ENCODE measurements at places on chromosomes 16 and 17.

- no peak for DNase-seq
Measured at GRCh38 chr17:34451313-34451712, 88.3 kb upstream of the CCL1 start.

DNA sequence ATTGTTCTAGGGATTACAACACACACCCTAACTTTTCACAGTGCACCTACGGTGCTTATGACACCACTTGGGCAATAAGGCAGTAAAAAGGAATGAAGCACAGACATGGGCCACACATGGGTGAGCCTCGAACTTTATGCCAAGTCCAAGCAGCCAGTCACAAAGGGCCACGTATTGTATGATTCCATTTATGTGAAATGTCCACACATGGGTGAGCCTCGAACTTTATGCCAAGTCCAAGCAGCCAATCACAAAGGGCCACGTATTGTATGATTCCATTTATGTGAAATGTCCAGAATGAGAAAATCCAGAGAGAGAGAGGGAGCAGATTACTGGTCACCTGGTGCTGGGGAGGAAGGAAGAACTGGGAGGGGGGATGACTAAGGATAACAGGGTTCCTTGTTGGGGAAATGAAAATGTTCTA, 22.2 kb downstream of the RMI2 start:
- DNase-seq, result no peak

GRCh38 chr16:67451061-67451703, 20.3 kb downstream of the HSD11B2 start:
- no peak for DNase-seq

DNA sequence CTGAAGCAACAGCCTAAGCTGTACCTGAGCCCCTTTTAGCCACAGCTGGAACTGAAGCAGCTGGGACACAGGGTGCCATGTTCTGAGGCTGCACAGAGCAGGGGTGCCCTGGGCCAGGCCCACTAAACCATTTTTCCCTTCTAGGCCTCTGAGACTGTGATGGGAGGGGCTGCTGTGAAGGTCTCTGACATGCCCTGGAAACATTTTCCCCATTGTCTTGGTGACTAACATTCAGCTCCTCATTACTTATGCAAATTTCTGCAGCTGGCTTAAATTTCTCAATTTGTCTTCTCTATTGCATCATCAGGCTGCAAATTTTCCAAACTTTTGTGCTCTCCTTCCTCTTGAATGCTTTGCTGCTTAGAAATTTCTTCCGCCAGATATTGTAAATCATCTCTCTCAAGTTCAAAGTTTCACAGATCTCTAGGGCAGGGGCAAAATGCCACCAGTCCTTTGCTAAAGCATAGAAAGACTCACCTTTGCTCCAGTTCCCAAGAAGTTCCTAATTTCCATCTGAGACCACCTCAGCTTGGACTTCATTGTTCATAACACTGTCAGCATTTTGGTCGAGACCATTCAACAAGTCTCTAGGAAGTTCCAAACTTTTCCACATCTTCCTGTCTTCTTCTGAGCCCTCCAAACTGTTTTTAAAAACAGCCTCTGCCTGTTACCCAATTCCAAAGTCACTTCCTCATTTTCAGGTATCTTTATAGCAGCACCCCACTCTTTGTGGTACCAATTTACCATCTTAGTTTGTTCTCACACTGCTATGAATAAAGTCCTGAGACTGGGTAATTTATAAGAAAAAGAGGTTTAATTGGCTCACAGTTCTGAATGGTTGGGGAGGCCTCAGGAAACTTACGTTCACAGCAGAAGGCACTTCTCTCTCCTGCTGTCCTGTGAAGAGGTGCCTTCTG, 49.8 kb downstream of the TMEM100 start:
- DNase-seq, result no peak

DNA sequence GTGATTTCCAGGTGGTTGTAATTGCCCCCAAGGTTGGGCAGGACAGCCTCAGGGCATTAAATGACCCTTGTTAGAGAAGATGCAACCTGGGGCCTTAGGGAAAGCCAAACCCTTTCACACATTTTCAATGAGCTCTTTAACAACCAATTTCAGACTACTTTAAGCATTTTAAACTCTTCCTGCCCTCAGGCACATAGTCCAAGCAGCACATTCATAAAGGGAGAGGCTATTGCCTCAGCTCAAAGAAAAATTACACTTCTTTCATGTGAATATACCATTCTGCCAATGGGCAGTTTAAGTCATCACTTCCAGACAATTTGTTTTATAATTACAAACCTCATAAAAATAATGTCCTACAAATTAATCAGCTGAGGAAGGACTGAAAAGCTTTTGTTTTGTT, 544.5 kb downstream of the NPIPA7 start:
- DNase-seq, result no peak

- DNase-seq, result no peak
Measured at GRCh38 chr16:89712274-89712781, 8.4 kb downstream of the VPS9D1 start.

DNA sequence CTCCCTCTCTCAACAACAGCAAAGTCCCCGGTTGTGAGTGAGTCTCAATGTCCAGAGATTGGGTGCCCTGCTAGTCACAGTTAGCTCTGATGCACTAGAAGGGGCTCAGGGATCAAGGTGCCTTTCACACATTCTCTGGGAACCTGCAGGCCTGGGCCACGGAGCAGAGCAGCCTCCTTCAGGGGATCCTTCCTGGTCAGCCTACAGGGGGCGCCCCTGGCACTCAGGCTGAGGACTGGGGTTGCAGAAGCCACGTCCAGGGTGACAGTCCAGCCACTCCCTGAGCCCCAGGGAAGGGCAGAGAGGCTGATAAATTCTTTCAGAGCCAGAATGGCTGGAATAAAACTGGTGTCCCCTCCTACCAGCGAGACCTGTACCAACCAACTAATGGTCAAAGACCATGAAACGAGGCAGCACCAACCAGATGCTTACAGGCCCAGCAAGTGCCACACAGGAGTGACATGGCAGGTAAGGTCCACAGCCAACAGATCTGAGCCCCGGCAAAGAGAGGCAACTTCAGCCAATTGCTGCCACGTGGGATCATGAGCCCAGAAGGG, 43.5 kb downstream of the ST3GAL2 start:
- no peak for DNase-seq

- DNase-seq, result no peak
Measured at GRCh38 chr16:67534431-67534830, 5.8 kb downstream of the RIPOR1 start.

- no peak for DNase-seq
Measured at GRCh38 chr17:45923511-45924268, 29.3 kb downstream of the MAPT start.

- no peak for DNase-seq
Measured at GRCh38 chr17:35291802-35292201, 48.9 kb downstream of the SLFN5 start.

GRCh38 chr16:66522816-66523590, 26.9 kb downstream of the TK2 start:
- DNase-seq, result no peak
